Right kidney (tissue), 9 donors: ENCODE measurements at places on chromosomes 5 and 9.

- no peak for DNase-seq
Measured at GRCh38 chr9:77810637-77811119, 162.6 kb upstream of the GNA14 start.

GRCh38 chr5:133707629-133708028 lies 95.3 kb upstream of the FSTL4 start:
- DNase-seq: no peak

DNA sequence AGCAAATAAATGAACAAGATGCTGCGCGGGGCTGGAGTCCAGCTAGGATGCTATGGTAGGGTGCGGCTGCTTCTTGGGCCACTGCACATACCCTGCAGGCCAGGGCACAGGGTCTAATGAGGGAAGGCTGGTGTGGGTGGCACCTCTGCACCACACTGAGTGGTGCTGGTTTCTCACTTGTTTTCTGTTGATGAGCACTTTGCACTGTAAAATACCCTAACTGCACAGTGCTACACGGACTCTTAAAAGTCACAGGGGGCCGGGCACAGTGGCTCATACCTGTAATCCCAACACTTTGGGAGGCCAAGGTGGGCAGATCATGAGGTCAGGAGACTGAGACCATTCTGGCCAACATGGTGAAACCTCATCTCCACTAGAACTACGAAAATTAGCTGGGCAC lies 52.7 kb upstream of the DMRT1 start:
- DNase-seq: no peak

DNA sequence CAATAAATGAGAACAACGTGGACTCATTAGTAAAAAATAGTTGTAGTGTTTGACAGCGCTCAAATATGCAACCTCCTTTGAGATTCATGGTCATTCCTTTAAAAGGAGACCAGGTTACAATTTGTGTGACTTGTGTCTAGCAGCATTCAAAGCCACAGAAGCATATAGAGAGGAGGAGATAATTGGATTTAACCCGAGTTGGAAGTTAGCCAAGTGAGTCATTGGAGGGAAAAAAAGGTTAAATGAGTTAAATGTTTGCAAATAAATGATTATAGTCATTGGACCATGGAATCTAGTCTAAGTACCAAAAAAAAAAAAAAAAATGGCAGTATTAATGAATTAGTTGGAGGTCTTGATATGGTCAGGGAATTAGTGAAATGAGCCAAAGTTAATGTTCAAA lies 90.9 kb downstream of the ITGA1 start:
- DNase-seq: no peak

DNA sequence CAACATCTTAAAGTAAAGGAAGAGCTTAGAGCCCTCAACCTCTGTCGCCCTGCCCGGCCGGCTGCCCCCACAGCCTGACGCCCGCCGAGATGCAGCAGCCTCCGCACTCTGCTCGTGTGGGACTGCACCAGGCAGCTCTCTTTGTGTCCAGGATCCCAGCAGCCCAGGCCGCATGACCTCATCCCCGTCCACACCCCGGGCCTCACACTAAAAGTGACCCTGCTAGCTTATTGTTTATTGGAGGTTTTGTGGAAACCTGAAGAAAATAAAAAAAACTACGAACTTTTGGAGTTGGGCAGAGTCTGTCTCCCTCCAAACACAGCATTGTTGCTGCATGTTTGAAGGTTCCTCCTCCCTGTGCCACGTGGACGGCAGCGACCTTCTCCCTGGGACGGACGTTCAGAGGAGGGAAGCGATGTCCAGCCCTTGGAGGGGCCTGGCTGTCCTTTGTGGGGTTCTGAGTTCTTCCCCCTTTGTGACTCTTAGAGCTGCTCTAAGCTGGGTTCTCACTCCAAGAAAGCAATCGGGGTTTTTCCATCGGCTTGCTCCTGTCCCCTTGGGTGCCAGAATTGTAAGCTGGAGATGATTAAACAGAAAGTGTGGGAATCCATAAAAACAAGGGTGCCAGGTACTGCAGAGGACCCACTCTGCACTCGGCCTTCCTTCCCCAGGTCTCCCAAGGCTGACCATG lies 103.5 kb upstream of the COL5A1 start:
- peak; percentile 57 for DNase-seq

- no peak for DNase-seq
Measured at GRCh38 chr5:172835290-172835993, 1.4 kb downstream of the ERGIC1 start.

- no peak for DNase-seq
Measured at GRCh38 chr5:117731446-117731845, 1156.8 kb upstream of the SEMA6A start.

DNA sequence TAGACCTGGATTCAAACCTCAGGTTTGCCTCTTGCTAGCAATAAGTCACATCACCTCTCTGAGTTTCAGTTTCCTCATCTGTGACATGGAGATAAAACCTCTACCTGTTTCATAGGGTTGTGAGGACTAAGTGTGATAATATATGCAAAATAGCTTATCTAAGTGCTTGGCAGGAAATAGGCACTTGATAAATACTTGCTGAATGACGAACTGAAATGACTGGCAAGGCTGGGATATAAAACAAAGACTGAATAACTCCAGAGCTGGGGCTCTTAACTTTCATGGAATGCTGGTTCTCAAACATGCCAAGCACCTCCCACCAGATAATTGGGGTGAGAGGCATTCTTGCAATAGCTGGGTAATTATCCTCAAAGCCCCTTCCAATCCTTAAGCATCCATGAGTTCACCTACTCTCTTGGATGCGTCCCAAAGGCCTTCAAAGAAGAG lies 87.6 kb downstream of the ADRB2 start:
- DNase-seq: no peak

- DNase-seq: no peak
Measured at GRCh38 chr9:100125910-100126309, 26.9 kb downstream of the INVS start.

DNA sequence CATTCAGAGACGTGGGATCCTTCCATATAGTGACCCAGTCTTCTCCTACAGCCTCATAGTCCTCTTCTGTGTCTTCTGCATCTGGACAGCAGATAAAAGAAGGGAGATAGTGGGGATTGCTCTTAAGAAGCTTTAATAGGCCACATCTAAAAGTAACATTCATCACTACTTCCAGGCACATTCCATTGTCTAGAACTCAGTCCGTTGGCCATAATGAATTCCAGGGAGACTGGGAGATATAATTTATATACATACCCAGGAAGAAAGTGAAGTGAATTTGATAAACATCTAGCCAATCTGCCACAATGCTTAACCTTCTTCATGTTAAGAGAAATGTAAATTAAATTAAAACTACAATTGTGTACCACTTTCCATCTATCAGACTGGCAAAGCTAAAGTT lies 22.5 kb upstream of the GLIPR2 start:
- no peak for DNase-seq

DNA sequence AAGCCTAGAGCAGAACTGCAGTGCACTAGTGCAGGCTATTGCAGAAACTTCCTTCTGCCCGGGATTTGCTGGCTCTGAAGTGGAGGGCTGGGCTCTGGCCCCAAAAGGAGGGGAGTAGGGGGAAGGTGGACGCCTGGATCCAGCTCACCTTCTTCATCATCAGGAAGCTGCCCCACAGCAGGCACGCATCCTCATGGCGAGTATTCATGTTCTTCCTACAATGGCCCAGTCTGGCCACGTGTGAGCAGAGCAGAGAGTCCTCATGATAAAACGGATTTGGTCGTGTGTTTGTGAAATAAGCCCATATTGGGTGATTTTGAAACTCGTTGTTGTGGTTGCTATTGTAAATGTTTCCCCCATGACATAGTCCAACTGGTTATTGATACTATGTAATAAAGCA lies 8.2 kb upstream of the GLIPR2 start:
- DNase-seq: no peak

GRCh38 chr5:142151436-142152383 lies 43.1 kb downstream of the NDFIP1 start:
- no peak for DNase-seq

DNA sequence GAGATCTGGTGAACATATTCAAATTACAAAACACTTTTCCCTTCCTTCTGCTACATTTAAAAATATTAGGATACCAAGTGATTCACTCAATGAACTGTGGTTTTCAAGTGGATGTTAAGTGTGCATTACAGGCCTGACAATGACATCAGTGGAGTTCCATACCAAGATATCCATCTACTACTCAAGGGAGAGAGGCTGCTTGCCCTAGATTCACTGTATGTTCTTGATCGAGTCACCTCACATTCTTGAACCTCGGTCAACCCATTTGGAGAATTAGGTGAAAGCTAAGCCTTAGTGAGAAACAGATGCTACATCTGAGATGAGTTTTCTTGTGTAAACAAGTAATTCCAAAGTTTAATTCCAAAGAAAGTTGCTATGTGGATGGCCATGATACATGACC lies 142.2 kb downstream of the FGF10 start:
- no peak for DNase-seq

- DNase-seq: no peak
Measured at GRCh38 chr5:65262096-65262495, 219.6 kb downstream of the ADAMTS6 start.

GRCh38 chr5:90168399-90168798 lies 241.2 kb downstream of the CETN3 start:
- DNase-seq: no peak

DNA sequence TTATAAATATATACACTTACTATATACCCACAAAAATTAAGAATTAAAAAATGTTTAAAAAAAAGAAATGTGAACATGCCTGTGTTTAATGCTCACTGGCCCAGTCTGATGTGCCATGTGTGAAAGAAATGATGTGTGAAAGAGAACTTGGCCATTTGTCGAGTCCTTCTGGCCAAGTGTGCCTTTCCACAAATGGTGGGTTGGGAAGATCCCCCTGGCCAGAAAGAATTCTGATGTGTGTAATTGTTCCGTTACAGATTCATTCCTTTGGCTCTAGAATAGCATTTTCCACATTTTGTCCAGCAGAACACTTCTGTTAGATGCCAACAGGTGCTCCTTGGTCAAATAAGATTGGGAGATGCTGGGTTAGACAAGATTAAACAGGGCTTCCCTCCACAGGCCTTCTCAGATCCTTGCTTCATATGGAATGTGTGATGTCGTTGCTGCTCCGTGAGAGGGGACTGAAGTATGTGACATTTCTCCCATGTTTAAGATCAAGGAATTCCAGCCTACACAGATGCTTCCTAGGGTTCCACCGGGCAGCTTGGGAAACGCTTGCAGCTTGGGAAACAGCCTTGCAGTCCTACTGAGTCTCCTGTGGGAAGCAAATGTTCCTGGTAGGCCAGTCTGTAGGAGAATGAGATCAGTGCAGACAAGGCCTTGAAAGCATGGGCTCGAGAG lies 32.1 kb downstream of the GDNF start:
- DNase-seq: no peak

- peak; percentile 15 for DNase-seq
Measured at GRCh38 chr9:123997665-123998277, 13.8 kb upstream of the LHX2 start.

DNA sequence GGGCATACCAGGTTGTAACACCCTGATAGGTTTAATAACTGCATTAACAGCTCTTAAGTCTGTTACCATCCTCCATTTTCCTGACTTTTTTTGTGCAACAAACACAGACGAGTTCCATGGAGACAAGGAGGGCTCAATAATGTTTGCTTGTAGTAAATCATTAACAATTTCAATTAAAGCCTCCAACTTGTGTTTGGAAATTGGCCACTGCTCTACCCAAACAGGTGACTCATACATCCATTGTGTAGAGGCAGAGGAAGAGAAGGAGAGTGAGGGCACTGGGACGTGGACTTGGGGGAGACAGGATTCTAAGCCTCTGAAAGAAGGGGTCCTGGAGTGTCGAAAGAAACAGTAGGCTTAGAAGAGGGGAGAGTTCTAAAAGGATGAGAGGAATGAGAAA lies 213.6 kb upstream of the KCNN2 start:
- DNase-seq: no peak

GRCh38 chr5:180069589-180070247 lies 1.8 kb downstream of the RNF130 start:
- DNase-seq: peak; percentile 37
